ENCODE measurements at places on chromosomes 6 and 20.

- no peak for DNase-seq
Observed at GRCh38 chr20:47733892-47734291, 51.4 kb downstream of the SULF2 start.

DNA sequence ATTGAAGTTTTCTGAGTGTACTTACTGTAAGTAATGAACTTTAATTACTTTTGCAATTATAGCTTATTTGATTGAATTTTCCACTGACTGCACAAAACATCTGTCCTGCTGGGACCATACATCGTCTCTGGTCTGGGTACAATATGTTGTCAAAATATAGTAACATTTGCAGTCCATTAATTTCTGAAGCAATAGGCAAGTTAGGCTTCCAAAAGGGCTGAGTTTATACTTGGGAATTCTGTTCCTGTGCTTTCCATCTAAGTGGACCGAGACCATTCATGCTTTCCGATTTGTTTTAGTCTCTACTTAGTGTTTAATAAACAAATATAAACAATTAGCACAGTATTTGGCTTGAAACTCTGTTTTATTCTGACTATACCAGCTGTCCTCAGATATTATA, 139.3 kb downstream of the RFPL4B start:
- DNase-seq, result no peak

DNA sequence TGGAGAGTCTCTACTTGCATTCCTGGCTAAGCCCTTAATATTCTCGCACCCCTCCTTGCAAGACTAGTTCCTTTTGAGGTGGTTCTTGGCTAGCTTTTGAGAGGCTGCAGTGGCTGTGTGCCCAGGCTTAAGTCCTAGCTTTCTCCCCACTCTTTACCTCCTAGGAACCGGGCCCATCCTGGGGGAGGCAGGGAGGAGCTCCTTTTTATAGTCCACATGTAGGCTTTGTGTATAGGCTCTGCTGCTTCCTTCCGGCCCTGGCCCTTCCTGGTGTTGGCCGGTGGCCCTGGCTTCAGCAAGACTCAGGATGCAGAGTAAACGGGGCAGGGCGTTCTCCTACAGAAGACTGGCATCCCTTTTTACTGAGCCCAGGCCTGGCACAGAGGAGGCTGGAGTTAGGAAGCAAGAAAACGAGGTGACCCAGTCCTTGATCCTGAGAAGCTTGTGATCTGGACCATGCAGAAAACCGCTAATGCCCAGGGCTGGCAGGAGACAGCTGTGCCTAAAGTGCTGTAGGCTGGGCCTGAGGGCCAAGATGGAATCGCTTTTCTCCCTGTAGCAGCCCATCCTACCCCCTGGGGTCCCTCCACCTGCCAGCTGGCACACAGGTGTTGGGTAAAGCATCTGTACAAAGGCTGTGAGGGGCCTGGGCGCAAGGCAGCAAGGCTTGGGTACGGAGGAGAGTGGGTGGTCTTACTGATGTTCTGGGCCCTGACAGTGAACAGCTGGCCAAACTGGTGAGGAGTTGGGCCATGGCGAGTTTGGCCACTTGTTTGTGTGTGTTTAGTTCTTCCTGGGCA, 8.7 kb downstream of the PLCG1 start:
- DNase-seq, result peak; percentile 57

DNA sequence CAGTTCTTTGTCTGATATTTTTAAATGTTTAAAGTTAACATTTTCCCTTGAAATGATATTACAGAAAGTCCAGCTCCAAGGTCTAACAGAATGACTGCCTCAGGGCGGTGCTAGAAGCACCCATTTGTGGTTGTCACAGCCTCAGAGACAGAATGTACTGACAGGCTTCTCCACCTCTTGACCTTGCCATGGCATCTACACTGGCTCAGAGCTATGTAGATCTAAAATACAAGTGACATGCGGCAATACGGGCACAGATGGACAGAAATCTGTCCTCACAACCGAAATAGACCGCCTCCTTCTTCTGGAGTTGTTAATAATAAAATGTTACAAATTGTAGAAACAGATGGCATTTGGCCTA, 167.2 kb upstream of the THEMIS start:
- DNase-seq, result no peak

DNA sequence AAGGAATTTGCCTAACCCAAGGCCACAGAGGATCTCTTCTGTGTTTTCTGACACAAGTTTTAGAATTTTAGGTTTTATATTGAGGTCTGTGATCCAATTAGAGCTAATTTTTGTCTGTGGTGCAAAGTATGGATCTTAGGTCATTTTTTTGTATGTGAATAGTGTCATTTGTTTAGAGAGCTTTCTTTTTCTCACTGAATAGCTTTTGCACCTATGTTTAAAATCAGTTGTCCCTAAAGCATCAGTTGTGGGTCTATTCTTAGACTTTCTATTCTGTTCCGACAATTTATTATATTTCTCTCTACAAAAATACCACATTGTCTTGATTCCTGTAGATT, 341 bp upstream of the MCM9 start:
- no peak for DNase-seq

DNA sequence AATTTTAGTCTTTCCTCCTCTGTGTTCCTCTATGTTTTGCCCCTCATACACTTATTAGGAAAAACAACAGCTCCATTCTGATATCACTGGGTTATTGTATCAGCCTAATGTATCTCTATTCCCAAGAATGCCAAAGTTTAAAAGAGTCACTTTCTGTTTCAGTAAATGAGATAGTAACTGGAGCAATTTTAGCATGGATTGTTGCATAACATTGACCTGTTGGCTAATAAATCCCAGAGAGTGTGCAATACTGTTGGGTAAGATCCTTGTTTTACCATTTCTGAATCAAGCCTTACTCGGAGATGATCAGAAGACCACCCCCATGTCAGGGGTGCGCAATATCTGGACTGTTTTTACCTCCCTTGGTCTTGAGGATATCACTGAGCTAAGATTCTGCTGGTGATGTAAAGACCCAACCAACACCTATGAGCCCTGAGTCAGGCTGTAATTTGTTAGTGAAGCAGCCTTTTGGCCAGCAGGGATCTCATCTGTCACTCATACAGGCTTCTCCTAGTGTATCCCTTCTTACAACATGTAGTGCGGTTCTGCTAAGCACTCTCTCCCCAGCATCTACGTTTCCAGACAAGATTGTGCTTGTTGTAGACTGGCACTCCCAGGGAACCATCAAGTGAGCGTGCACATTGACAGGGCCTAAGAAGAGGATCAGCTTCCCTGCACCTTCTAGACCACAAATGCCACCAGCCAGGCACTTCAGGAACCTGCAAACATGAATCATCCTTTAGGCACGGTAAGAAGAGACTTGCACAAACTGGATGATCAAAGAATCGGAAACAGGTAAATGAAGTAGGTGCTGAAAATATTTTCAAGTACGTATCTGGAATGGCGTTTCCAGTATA, 11.5 kb upstream of the IPCEF1 start:
- no peak for DNase-seq

DNA sequence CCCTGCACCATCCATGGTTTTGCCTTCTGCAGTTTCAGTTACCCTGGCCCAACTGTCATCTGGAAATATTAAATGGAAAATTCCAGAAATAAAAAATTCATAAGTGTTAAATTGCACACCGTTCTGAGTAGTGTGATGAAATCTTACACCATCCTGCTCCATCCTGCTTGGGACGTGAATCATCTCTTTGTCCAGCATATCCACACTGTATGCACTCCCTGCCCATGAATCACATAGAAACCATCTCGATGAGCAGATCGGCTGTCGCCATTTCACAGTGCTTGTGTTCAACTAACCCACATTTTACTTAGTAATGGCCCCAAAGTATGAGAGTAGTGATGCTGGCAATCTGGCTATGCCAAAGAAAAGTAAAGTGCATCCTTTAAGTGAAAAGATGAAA, 105.9 kb upstream of the ID4 start:
- DNase-seq, result no peak

GRCh38 chr20:57867181-57867803, 157.5 kb upstream of the PMEPA1 start:
- no peak for DNase-seq

- no peak for DNase-seq
Observed at GRCh38 chr6:29667158-29667557, 10.3 kb downstream of the MOG start.

DNA sequence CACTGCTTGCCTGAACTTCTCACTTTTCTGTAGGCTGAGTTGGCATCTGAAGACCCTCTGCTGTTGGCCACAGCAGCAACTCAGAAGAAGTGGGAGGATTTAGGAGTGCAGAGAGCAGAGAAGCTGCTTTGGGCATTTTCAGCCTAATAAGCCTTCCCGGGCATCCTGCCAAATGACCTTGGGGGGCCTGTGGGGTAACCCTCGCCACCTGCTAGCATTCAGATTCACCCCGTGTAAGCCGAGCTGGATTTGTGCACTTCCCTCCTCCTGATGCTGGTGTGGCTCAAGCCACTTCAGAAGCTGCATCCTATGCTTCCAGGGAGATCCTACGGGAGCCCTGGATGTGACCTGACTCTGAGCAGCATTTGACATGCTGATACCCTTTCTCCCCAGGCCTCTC, 114.8 kb downstream of the LRFN2 start:
- no peak for DNase-seq

GRCh38 chr20:19620446-19620845, 137.6 kb upstream of the RIN2 start:
- DNase-seq, result no peak

DNA sequence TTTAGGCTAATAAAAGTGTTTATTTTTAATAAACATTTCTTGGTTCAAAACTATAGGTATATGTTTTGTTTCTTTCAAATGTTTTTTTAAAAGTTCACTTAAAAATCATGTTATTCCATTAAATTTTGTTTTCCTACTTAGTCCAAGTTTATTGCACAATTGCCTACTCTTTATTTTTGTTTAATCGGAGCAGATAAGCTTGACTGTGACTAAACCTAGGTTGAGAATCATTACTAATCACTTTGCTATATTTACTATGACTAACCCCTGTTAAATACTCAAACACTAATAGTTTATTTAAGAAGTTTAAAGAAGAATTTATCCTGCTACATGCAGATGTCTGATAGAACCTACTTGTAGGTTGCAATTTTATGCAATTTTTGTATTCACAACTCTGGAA, 18.8 kb downstream of the MAP3K4 start:
- DNase-seq, result no peak

- DNase-seq, result no peak
Observed at GRCh38 chr6:32215617-32216016, 8.2 kb downstream of the NOTCH4 start.

- no peak for DNase-seq
Observed at GRCh38 chr20:51529758-51530157, 12.8 kb downstream of the NFATC2 start.

DNA sequence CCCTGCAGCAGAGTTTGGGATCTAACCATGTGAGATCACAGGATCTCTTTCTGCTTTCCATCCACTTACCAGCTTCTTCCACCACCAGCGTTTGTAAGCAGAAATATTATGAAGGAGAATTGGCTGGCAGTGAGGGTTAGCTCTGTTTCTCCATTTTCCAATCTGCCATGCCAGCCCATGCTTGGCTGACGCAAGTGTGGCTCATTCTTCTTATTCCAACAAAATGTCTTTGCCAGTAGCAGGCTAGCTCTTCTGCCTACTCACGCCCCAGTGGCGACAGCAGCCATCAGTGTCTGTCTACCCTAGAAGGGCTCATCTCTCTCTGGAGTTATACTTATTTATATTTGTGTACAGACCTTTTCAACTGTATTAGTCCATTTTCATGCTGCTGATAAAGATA, 286.2 kb downstream of the FARS2 start:
- no peak for DNase-seq

- no peak for DNase-seq
Observed at GRCh38 chr6:5776706-5777390, 229.9 kb downstream of the NRN1 start.

DNA sequence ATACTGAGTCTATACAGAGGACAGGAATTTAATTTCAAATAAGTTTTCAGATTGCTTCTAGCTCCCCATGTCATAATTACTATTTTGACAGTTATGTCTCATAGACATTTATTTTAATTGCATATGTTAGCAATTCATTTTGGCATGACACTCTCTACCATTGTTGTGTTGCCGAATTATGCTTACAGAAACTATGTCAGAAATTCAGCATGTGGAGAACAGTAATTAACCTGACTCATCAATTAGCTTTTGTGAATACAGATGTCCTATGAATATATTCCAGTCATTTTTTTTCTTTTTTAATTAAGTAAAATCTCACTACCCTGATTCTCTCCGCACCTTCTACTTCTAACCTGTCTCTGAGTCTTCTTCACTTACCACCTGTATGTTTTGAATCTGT, 105.1 kb downstream of the NKAIN2 start:
- no peak for DNase-seq

DNA sequence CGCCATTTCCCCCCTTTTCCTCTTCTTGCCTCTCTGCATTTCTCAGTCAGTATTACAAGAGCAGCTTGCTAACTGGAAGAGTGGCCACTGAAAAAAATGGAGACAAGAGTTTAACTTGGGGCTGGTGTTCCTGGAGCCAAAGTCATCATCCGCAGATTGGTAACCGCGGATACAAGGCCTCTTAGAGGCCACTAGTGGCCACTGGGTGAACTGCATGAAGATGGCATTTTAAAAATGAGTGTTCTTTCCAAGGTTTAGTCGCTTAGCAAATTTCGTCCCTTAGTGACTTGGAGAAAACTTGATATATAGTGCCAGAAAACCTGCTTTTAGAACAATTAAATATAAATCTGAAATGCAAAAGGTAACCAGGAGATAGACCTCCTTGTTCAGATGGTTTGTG, 4.8 kb downstream of the F13A1 start:
- DNase-seq, result peak; percentile 46

DNA sequence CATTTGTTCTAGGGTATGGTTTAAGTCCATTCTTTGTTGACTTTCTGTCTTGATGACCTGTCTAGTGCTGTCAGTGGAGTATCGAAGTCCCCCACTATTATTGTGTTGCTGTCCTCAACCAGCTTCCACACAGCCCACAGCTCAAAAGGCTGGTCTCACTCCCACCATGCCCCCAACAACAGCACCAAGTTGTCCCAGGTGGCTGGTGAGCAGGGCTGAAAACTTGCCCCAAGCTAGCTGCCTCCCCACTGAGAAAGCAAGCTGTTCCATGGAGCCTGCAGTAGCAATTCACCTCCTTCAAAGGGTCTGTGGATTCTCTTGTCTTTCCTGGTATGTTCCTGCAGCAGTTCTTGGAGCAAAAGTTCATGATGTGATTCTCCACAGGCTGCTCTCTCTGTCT, 221.0 kb downstream of the SYNDIG1 start:
- DNase-seq, result no peak

GRCh38 chr20:49292010-49292409, 14.2 kb upstream of the ZNFX1 start:
- no peak for DNase-seq

DNA sequence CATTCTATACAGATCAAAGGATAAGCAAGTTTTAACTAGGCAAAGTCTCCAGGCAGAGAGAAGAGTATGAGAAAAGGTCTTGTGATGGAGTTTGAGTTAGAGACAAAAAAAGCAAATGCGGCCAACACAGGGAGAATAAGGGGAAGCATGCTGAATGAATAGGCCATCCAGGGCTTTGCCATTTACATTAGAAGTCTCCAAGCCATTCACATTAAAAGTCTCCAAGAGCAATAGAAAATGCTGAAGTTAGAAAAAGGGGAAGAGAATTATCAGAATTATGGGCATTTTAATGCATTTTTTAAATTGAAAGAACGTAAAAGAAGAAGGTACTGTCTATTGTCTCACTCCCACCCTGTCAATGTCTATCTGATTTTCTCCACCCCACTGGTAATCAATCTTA, 49.4 kb downstream of the PDSS2 start:
- DNase-seq, result no peak
